ENCODE measurements at places on chromosomes 1 and 21.

- DNase-seq: peak; percentile 77
Measured at GRCh38 chr1:9654834-9655723, 3.5 kb downstream of the PIK3CD start.

GRCh38 chr1:158286487-158286886 is 3.2 kb upstream of the CD1C start:
- no peak for DNase-seq

- DNase-seq: no peak
Measured at GRCh38 chr1:26711777-26712176, 16.0 kb downstream of the ARID1A start.

- DNase-seq: no peak
Measured at GRCh38 chr21:33640697-33641351, 717 bp downstream of the CRYZL1 start.

- DNase-seq: peak; percentile 29
Measured at GRCh38 chr1:42747125-42747524, 7.1 kb upstream of the CLDN19 start.

GRCh38 chr1:161307230-161307768 is 2.5 kb downstream of the MPZ start:
- no peak for DNase-seq

- DNase-seq: no peak
Measured at GRCh38 chr1:155127967-155128754, 485 bp downstream of the EFNA1 start.
